ENCODE measurements at places on chromosomes 3 and 15.

DNA sequence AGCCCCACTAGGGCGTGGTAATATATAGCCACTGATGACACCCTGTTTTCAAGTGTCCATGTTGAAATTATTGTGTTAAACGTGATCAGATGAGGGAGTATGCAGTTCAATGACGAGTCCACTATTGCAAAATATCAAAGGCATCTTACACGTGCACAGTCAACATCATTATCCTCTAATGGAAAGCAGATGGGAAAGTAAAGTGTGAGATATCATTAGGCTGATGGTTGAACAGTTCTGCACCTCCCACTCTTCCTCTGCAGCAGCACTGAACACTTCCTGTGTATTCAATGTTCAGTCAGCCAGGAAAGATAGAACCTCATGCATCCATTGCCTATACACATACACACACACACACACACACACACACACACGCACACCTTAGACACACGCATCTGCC is 431.8 kb upstream of the CCDC54 start:
- no peak for DNase-seq

DNA sequence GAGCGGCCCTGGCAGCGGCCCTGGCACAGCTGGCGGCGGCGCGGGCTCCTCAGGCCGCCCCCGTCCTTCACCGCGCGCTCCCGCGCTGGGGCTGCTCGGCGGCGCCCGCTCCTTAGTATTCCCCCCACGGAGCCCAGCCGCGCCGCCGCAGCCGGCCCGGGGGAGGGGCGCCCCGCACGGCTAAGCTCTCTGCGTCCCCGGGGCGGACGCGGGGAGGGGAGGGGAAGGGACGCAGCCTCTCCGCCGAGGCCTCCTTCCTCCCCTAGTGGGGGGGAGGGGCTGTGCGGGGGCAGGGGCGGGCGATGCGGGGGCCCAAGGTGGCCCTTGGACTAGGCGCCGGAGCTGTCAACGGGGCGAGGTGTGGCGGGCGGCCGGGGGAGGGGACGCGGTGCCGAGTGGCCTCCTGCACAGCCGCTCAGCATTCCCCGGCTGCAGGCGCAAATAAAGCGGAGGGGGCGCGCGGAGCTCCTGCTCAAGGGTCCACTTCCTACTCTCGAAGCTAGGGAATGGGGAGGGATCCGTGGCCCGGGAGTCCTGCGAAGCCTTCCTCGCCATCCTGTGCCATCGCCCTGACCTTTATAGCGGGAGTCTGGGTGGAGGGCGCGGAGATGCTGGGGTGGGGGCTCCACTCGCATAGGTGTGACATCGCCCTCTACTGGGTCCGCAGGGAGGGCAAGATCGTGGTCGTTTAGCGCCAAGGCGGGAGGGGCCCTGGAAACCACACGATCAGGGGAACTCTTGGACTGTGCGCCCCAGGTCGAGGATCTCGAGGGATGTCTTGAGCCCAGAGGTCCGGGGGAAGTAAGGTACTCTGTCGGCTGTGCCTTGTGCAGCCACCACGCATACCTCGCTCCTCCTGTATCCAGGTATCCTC is 22.2 kb downstream of the EPHB3 start:
- peak; percentile 84 for DNase-seq

DNA sequence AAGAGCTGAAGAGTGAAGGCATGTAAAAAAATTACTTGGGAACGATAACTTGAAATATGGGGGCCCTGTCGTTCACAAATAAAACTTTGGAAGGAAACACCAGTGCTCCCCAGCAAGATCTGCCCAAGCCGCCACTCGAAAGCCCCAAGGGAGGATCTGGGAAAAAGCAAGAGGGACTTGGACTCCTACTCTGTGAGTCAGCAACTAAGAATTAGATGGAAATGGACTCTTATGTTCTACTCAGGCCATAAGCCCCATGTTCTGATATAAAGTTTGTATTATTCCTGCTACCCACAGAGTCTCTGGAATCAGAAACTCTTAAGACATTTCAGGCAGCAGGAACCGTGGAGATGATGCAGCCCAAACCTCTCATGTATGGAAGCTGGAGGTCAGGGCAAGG is 75.7 kb downstream of the ITGB5 start:
- DNase-seq, result no peak

GRCh38 chr15:94300612-94301011 is 69.3 kb downstream of the MCTP2 start:
- DNase-seq, result no peak

DNA sequence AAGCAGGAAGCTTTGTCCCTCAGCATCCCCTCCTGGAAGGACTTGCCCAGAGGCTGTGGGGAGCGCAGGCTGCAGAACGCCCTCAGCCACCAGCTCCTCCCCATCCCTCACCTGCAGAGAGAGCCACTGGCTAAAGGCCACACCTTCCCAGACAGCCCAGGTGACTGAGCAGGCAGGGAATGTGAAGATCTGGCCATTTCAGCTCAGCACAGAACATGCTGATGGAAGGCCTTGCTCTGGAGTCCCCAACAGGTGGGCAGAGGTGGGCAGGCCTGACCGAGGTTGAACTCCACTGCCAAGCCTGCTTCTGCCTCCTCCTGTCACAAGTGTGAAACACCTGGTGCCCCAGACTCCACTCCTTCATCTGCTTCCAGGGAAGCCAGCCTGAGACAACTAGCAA is 50.7 kb upstream of the SEC61A1 start:
- no peak for DNase-seq

GRCh38 chr3:14587740-14588360 is 47.7 kb upstream of the GRIP2 start:
- no peak for DNase-seq

GRCh38 chr3:122067214-122067550 is 12.0 kb downstream of the CD86 start:
- no peak for DNase-seq

GRCh38 chr15:39593071-39593655 is 12.3 kb downstream of the THBS1 start:
- DNase-seq, result no peak

DNA sequence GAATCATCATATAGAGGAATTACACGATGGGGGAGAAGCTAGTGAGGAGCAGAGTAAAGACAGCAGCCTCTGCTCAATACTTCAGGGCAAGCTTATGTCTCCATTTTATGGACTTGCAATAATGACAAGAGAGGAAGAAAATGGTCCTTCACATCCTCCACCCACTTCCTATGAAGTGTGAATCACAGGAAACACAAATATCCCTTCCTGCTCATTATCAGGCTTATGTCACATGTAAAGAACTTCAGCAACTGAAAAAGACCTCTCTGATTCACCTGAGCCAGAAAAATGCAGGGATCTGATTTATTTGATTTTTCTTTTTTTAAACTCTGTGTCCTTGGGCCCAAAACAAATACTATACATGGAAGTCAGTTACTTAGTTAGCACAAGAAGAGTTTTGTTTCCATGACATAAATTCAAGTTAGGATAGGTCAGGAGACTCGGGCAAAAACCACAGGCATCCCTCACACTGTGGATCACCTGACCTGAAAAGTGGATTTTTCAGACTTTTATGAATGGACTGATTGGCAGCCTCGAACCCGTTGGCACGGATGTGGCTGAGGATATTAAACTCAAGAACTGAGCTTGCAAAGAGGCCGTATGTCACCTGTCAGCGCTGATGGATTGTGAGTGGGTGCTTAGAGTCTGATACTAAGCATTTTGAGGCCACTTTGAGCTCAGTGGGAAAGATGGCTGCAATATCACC is 620.8 kb upstream of the MDFIC2 start:
- no peak for DNase-seq

DNA sequence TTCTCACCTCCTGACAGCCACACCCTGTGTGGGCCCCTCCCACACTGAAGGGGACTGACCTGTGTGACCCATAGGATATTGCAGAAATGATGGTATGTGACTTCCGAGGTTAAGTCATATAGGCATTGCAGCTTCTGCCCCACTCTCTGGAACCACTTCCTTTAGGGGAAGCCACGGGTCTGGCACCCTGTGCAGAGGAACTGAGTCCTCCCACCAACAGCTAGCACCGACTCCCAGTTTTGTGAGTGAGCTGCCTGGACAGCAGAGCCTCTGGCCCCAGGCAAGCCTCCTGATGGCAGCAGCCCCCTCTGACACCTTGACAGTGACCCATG is 24.6 kb upstream of the SLC6A6 start:
- DNase-seq, result no peak
